ENCODE measurements at places on chromosomes 2 and 18.
A peak's percentile ranks its signal among the peaks of the same experiment; 100 is the strongest.

- DNase-seq = no peak
These were observed 300.6 kb downstream of the AFF3 start for GRCh38 chr2:99841749-99842148.

DNA sequence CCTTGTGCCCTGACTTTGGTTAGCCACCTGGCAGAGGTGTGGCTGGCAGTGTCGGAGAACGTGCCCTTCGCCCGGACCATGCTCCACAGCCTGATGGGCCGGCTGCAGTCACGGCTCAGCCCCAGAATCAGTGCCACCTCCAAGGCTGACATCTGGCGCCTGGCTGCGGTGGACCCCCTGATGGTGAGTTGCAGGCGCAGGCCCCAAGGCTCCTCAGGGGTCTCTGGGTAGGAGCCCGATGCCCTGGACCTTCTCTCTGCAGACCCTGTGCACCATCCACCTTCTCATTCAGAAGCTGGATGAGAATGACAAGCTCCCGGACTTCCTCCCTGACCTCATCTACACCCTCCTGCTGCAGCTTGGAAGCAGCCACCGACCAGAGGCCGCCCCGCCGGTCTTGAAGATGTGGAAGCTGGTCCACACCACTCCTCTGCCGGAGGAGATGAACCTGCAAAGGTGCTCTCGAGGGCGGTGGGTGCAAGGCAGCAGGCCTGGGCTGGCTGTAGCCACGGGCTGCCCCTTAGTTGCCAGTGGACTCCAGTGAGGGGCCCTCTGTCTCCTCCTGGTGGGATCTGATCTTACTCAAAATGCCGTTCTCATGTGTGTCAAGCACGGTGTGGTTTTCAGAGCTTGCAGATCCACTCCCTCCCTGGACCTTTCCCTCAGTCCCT, 32.1 kb downstream of the HJURP start:
- no peak for DNase-seq

DNA sequence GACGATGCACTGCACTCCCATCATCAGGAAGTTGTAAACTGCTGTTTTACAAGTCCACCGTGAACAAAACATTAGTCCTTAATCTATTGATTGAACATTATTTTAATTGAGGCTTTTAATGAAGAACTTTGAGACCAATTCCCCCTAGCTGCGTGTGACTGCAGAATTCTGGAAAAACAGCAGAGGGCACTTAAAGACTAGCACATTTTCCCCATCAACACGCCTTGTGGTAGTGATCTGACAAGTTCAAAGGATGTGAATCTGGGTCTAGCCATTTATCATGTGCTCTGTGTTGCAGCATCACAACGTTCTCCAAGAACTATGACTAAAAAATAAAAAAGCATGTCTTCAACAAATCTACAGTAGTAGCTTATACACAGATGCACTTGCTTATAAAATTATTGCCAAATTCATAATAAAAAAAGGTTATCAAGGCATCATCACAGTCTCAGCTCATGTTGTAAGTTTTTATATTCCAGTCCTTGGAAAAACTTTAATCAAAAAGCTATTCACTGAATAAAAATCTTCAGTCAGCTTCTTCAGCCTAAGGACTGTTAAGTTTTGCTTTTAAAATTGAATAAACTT, 35.8 kb downstream of the SKOR2 start:
- peak; percentile 40 for DNase-seq

GRCh38 chr2:180655393-180655792, 325.0 kb upstream of the UBE2E3 start:
- DNase-seq = no peak

DNA sequence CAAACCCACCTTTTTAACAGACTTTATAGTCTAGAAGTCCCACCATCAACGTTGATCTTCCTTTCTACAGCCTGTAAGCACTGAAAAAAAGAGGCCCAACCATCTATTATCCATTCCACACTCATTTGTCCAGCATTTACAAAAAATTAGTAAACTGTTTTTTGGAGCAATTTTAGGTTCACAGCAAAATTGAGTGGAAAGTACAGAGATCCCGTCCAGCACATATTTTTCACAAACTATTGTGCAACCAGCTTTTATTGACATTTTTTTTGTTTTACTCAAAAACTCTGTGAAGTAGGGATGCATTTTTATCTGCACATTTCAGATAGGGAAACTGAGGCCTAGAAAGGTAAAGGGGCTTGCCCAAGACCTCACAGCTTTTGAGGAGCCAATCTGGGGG, 68.6 kb downstream of the TNP1 start:
- no peak for DNase-seq

DNA sequence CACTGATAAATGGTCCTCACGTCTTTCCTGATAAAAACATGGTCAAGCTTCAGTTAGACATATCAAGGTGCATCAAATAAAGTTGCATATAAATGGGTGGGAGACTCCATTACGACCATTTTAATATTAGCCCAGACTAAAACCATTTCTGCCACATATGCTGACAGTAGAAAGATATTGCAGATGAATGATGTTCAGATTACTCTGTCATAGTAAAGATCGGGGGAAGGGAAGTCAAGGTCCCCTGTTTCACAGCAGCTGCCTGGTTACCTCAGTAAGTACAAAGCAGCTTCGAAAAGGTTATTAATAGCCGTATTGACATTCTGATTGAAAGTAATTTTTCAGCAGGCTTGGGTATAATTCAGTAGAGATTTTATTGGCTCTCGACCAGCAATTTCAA, 927.7 kb upstream of the CDH2 start:
- DNase-seq = no peak

- DNase-seq = no peak
These were observed 86.6 kb downstream of the VWC2L start for GRCh38 chr2:214497489-214497888.

- no peak for DNase-seq
These were observed 16.2 kb downstream of the CCDC88A start for GRCh38 chr2:55403256-55403998.
